Activated T-helper 1 cell treated with anti-CD3 and anti-CD28 coated beads, Interleukin-12 subunit alpha, Interleukin-12 subunit beta, Interleukin-2, Interleukin-4 antibody, amounts not matched to agents 30 ng/mL and 10 ng/mL and 1 ng/mL, durations not matched to agents 14 hours and 24 hours and 36 hours (primary cell): ENCODE measurements at places on chromosomes 3 and 15.

- DNase-seq = no peak
Observed at GRCh38 chr15:86558252-86558651, 478.6 kb downstream of the AGBL1 start.

GRCh38 chr15:95489103-95489502 is 841.4 kb upstream of the NR2F2 start:
- DNase-seq = no peak

DNA sequence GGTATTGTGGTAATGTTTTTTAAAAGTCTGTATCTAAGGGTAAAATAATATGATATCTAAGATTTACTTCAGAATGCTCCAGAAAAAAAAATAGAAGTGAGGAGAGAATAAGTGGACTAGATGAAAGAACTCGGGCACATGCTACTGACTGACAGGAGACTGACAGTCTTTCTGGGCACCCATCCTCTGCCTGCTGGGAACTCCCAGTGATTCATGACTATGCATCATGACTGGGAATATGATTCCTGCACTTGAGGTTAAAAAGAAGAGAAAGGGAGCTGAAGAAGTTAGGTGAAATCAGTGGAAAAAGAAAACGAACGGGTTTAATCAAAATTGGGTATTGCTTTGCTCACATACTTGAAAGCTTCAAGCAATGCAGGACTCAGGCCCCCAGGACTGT is 35.7 kb upstream of the SPSB4 start:
- no peak for DNase-seq

DNA sequence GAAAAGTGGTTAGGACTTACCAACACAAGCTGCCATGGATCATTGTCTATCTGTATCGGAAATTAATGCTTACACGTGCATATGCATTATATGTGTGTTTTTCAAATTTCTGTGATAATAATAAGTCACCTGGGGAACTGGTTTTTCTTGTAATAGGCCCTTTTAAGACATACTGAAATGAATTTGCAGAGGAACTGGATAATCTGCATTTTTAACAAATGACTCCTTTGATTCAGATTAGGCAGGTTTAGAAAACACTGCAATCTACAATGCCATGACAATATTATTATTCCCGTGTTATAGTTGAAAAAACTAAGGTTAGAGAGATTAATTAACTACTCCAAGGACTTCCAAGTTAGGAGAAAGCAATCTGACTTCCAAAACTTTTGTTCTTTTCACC is 23.4 kb downstream of the STRIT1 start:
- DNase-seq = no peak

GRCh38 chr3:468172-468571 is 271.6 kb downstream of the CHL1 start:
- no peak for DNase-seq

DNA sequence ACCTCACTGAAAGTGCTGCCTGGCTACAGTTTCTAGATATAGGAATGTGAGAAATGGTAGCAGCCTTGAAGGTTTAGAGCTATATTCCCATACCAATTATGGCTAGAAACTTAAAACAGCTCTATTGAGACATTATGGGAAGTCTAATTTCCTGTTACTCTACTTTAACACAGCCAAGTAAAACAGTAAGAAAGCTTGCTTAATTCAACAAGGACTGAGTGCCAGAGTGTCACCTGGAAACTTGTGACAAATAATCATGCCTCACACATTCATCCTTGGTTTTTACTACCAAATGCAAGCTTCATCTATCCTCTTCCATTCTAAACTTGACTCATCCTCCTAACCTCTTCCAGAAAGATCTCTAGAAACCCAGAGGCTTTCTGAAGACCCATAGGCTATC is 41.7 kb downstream of the UBE3A start:
- no peak for DNase-seq

- peak; percentile 28 for DNase-seq
Observed at GRCh38 chr15:82999905-83000671, 11.4 kb downstream of the C15orf40 start.

- DNase-seq = no peak
Observed at GRCh38 chr3:169158379-169158778, 505.1 kb downstream of the MECOM start.

DNA sequence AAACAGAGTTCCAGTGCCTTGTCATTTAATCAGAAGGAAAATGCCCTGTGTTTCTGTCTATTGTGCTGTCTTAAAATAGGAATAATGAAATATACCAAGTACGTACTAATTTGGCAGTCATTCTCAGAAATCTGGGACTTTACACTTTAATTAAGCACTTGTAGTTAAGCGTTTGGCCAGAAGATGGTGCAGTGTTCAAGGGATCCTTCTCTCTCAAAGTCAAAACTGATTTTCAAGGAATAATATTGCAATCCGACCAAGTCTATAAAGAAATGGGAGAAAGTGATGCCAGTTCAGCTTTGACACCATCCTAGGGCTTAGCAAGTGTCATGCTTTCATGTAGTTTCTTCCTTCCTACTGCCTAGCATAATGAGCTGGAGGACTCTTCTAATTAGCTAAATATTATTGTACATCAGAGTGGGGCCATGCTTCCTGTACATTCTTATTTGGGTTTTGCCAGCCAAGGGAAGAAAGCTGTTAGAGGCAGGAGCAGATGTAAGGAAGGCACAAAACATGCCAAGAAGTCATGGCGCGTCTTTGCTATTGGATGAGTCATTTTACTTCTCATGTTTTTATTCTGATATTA is 64.8 kb downstream of the SAMMSON start:
- DNase-seq = no peak

GRCh38 chr3:79314544-79314943 is 453.3 kb downstream of the ROBO1 start:
- no peak for DNase-seq

GRCh38 chr3:46312991-46313390 is 40.9 kb upstream of the CCR2 start:
- DNase-seq = no peak

GRCh38 chr15:83734487-83734886 is 80.6 kb downstream of the ADAMTSL3 start:
- no peak for DNase-seq

GRCh38 chr3:183824761-183825455 is 469 bp downstream of the MAP6D1 start:
- no peak for DNase-seq

GRCh38 chr3:141108039-141108438 is 56.9 kb downstream of the SPSB4 start:
- DNase-seq = no peak

DNA sequence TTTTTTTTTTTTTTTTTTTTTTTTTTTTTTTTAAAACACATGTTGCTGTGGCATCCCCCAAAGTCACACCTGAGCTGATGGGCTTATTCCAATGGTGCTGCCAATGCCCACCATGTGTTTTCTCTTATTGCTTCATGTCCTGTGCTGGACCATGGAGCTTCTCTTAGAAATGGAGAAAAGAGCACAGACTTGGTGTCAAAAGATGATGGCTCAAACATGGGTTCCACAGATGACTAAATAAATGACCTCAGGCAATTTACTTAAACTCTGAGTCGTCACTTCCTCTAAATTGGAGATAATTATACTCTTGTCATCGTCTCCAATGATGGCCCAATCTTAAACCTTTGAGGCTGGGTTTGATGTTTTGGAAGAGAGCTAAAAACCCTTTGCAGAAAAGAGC is 28.1 kb downstream of the CHST2 start:
- DNase-seq = no peak

GRCh38 chr3:150098621-150099020 is 127.9 kb upstream of the PFN2 start:
- no peak for DNase-seq

DNA sequence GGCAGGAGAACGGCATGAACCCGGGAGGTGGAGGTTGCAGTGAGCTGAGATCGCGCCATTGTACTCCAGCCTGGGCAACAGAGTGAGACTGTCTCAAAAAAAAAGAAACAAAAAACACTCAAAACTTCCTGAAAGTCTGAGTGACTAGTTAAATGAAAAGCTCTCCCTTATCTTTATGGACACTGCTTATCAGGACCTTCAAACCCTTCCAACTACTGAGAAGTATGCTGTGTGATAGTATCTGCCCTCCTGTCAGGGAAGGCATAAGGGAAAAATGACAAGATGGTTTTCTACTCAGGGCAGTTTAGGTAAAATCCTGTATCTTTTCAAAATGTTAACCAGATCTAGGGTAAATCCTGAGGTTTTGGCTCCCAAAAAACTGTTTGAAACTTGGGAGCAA is 21.8 kb downstream of the EMC7 start:
- no peak for DNase-seq

DNA sequence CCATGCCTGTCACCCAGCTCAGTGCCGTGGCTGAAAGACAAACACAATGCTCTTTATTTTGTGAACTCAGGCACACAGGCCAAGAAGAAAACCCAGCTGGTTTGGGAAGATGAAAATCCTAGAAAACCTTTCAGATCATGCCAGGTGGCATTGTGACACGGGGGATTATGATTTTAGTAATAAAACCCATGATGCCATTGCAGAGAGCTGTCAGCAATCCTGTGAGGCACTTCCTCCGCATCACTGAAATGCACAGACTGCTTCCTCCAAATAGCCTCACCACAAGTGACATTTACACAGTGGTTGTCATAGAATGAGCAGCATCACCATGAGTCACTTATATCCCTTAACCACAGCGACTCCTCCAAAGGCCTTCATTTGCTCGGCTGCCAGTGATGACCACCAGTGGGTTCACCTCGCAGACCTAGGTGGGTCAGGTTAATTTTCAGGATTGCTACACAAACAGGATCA is 22.7 kb downstream of the ABHD6 start:
- DNase-seq = no peak

GRCh38 chr3:79872483-79872882 is 104.7 kb upstream of the ROBO1 start:
- DNase-seq = no peak

- DNase-seq = no peak
Observed at GRCh38 chr15:89187301-89187985, 33.9 kb downstream of the RLBP1 start.

DNA sequence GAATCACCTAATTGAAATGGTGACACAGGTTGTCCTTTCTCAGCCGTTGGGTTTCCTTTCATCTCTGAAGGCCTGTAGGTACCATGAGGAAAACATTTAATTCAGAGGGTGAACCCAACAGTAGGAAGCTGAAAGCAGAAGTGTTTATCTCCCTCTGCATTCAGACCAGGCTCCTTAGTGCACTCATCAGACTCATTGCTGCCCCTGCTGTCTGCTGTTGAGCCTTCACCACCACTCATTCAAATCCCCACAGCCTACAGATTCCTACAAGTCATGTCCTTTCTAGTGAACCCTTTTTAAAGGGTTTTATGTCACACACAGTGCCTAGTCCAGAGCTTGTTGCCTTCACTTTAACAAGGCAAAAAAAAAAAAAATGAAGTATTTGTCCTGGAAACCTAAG is 13.4 kb downstream of the WDR48 start:
- peak; percentile 13 for DNase-seq

- no peak for DNase-seq
Observed at GRCh38 chr3:72814308-72814707, 33.9 kb downstream of the SHQ1 start.

DNA sequence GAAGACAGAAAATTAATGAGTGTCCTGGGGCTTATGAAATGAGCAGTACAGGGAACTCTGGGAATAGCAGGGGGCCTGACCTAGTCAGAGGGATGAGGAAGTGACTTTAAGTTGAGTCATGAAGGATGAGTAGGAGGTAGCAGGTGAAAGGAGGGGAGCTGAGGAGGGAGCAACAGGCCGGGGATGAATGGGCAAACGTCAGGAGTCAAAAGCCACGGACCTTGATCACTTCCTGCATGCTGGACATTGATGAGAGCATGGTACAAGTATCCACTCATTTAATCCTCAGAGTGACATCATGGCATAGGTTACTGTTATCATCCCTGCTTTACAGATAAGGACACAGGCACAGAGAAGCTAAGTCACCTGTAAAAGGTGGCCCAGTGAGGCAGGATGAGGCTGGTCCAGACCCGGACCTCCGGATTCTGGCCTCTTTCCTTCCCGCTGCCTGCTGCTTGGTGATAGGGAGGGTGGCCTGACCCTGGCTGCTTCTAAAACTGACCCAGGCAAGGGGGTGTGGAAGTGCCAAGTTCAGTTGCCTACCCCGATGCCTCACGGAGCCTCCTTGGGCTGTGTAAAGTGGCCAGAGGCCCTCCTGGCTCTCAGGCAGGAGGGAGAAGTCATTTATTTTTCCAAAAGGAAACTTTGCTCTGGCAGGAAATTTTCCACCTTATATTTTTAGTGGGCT is 7.6 kb downstream of the CORO2B start:
- DNase-seq = no peak

DNA sequence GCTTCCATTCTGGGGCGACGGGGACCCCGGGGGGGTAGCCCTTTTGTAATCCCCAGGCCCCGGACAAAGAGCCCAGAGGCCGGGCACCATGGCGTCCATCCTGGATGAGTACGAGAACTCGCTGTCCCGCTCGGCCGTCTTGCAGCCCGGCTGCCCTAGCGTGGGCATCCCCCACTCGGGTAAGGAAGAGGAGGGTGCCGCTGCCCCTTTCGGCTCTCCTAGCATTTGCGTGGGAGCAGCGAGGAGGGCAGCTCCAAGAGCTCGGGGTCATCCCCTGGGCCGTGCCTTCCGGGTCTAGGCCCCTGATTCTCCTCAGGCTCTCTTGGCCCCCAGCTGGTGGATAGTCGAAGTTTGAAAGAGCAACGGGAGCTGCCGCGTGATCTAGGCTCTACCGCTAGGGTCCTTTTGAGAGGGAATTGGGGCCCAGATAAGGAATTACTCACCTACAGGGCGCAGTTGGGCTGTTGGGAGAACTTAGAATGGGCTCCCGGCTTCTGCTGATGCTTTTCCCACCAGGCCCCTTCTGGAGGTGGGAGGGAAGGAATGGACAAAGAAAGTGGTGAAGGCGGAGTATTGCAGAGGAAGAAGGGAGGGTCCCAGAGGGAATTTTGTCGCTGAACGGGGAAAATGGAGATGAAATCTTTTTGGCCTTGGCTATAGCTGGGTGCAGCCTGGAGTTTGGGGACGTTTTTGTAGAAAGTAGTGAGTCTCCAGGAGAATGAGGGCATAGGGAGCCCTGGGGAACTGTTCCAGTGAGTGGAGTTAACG is 615 bp downstream of the VPS18 start:
- peak; percentile 60 for DNase-seq

GRCh38 chr3:166837535-166837934 is 542.6 kb downstream of the ZBBX start:
- no peak for DNase-seq

- DNase-seq = no peak
Observed at GRCh38 chr3:120678331-120678947, 3.6 kb downstream of the HGD start.

- DNase-seq = no peak
Observed at GRCh38 chr3:181631901-181632300, 79.8 kb upstream of the SOX2 start.

DNA sequence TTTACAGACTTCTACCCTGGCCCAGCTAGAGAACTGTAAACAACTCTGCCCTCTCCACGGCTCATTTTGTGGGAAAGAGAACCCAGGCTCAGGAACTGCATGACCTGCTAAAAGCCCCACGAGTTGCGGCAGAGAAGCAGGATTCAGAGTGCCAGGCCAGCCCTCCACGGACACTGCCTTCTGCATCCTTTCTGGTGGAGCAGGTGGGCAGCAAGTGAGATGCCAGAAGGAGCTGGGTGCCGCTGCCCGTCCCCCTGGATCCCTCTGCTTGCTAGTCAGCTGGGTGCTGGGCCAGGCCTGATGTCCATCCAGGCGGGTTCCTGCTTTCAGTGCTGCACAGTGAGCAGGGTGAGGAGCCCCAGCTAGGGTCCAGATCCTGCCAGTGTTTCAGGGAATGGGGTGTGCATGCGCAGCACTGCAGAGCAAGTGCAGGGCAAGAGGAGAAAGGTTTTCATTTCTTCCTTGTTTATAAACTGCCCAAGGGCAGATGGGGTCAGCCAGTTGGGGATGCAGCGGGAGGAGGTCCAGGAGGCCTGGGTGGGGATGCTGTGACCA is 5.2 kb upstream of the RAB43 start:
- DNase-seq = no peak
